ENCODE measurements at places on chromosomes 6 and 20. TPM values are rescaled to one million over a fixed set of nuclear protein-coding genes. Genes with fewer than 3 reads are reported as not detected.

- no peak for DNase-seq
Measured at GRCh38 chr20:21105429-21106170, 558 bp downstream of the LINC00237 start.

DNA sequence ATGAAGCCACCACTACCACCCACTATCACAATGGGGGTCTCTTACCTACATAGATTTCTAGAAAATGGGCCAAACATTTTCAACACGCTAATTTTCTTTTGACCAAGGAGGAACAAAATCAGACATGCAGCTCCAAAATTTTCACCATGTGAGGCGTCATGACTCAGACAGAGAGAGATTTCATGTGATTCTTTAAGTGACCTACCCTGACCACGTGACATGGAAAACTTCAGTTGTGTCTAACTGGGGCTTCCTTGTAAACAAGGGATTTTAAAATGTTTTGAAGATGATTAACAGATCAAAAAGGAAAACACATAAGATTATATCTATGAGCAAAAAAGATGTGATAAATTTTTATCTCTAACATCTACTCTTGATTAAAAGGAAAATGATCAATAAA, 199.2 kb downstream of the TBXT start:
- DNase-seq = no peak

DNA sequence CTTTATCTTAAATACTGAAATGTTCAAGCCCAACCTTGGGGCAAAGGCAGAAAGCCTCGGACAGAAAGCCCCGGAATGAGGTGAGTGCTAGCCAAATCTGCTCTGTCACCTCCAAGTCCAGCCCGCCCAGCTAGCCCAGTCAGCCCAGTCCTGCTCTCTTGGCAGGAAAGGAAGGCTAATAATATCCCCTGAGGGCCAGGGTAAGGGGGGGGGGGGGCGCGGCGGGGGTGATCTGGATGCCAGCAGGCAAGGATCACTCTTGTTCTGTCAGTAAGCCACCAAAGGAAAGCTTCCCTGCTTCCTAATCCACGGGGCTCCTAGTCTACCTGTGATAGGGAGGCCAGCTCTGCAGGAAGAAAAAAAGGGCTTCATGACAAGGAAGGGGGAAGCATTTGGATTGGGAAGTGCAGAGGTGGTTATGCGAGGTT, 1.1 kb downstream of the NDRG3 start:
- DNase-seq = no peak

GRCh38 chr6:71289039-71289801, 609 bp downstream of the OGFRL1 start:
- no peak for DNase-seq

DNA sequence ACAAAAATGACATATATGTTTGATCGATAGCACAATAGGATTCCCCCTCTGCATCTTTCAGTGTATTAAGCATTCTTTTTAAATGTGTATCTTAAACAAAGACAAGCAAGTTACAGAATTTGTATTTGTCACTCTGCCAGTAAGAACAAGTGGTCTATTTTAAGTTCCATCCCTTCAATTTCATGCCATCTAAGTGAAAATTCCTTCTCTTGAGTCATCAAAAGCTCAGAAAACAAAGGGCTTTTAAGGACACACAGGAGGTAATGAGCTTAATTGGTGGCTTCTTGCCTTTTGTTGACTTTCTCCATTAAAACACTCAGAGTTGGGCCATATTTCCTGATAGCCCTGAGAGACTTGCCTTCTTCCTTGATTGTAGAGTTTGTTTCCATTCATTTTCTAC, 547.8 kb downstream of the TENT5A start:
- no peak for DNase-seq

PGC gene
- not detected for total RNA-seq

BEND6 gene
- total RNA-seq = not detected

ADGRB3 gene
- total RNA-seq = 0.33 TPM

RNASET2 gene
- 46.6 TPM for total RNA-seq

MAP7 gene
- 0.29 TPM for total RNA-seq
